Activated CD8-positive, alpha-beta memory T cell treated with anti-CD3 and anti-CD28 coated beads for 1 hour (primary cell): ENCODE measurements at places on chromosomes 7 and 10.

DNA sequence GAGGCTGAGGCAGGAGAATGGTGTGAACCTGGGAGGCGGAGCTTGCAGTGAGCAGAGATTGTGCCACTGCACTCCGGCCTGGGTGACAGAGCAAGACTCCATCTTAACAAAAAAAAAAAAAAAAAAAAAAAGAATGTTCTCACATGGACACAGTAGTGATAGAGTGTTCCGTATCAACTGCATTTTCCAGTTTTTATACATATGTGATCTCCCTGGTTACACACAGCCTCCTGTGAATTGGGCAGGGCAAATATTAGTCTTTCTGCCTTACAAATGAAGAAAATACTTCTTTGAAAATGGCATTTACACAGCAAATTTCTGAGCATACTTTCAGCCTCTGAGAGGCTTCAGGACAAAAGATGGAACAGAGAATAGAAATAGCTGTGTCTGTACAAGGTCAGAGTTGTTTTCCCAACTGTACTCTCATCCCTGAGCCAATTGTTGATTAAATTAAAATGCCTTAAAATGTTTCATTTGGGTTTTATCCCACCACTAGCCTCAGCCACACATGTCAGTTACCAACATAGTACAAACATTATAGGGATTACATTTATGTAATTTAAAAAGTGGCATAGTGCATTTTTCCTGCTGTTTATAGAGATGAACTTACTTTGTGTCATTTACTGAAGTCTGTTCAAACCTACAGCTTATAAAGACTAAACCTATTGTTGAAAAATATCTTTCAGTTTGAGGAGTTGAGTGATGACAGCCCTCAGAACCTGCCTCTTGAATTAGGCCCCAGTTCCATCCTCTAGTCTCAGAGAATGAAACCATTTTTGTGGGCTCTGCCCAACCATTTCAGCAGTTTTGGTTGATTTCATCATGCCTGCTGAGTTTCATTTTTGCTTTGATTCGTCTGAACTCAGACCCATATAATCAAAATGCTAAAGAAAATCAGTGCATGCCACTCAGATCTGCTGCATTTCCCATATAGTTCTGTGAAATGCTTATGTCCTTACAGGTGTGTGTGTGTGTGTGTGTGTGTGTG is 609.4 kb upstream of the C7orf33 start:
- no peak for DNase-seq

DNA sequence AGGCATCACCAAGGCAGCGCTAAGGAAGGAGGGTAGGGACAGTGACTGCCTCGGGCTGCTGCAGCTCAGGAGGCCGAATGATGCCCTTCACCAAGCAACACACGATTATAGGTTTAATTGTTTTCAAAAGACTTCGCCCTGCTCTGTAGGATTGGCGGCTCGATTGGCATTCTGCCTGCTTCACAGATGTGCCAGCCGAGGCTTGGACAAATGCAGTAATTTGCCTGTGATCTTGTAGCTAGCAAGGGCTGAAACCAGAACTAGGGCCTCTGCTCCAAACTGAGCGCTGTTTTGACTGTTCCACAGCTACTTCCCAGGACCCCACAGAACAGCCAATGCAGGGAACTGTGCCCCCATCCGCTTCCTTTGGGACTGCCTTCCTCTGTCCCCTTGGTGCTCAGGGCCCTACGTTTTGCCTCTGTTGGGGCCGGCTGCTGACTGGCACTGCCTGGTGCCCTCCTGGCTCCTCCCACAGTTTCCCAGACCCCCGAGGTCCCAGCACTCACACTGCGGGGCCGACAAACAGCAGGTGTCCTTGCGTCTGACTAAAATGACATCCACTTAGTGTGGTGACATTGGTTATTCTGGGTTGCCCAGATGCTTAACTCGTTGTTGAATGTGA is 62.6 kb upstream of the EN2 start:
- no peak for DNase-seq

DNA sequence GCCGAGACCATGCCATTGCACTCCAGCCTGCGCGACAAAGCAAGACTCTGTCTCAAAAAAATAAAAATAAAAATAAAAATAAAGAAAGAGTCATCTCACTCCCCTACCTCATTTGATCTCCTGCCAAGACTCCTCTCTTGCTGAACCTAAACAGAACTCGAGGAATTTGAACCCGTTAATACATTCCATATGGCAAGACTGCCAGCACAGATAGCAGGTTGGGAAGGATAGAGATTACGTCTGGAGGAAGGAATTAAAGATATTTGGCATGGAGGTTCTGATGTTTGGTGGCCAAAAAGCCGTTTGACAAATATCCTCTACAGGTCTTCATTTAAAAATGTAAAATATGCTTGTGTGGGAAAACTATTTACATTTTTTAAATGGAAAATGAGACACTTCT is 549.6 kb downstream of the HTR7 start:
- DNase-seq = no peak

DNA sequence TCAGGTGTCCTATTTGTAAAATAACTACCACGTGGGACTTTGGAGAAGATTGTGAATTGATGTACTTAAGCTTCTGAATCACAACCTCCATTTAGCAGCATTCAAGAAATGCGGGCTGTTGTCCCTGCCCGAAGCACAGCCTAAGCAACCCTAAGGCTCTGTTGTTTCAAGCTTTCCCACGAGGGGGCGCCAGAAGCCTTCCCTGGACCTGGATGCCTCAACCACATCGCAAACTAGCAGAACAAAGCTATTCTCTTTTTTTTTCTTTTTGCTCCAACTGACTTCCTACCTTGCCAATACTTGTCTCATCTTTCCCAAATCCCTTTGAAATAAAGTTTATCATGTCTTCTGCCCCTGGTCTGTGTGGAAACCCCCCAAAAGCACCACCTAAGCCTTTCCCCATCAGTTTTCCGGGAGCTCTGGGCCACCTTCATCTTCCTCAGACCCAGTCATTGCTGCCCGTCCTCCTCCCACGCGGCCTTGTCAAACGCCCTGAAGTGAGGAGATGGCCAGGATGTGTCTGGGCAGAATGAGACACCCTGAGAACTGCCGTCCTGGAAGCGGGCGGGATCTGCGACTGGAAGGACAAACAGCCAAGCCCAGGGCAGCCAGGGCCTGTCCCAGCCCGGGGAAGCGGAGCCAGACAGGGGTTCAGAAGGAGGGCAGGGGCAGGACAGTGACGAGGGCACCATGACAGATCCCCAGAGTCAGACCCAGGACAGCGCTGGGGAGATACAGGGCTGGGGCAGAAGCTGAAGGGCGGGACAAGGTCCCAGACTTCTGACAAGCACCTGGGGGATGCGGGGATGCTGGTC is 112.7 kb downstream of the SLIT1 start:
- DNase-seq = peak; percentile 33

- DNase-seq = no peak
Observed at GRCh38 chr7:135943134-135943879, 33.9 kb downstream of the MTPN start.

- DNase-seq = no peak
Observed at GRCh38 chr10:682931-683447, 6.5 kb downstream of the DIP2C start.

GRCh38 chr7:73969991-73970390 is 58.0 kb upstream of the ELN start:
- no peak for DNase-seq
